Osteoblast (primary cell): ENCODE measurements at places on chromosomes 5 and 9. TPM values are rescaled to one million over a fixed set of nuclear protein-coding genes. Genes with fewer than 3 reads are reported as not detected.

DNA sequence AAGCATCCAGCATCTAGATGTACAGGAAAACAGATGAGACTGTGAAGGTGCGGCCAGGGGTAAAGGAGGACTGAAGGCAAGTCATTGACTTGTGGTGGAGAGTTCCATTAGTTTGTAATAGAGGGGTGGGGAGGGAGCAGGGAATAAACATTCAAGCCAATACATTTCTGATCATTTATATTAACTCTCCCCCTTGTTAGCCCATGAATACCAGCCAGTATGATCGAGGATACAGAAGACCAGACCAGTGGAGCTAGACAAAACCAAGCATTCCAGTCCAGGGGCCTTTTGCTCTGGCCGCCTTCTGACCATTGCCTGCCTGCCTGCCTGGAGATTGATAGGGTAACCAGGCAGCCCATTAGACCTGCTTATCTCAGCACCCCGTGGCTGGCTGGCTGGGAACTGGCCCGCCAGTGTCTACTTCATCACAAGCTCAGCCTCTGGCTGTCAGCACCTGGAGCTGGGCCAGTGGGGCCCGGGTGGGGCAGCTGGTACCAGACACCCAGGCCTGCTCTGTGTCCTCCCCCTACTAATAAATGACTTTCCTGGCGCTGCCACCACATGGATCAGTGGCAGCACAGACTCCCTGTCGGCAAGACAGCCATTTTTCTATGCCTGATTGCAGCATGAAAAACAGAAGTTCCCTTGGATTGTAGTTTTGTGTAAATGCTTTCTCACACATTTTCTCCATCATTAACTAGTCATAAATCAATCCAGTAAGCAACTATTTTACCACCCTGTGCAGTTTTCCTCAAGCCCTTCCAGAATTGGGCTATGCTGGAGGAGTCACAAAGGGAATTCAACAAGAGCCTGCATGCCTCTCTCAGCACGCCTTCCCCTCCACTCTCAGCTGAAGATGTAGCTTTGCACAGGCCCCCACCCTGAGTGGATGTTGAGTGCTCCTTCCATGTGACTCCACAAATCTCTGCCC, 181.3 kb downstream of the SNCAIP start:
- H3K4me3 ChIP-seq = no peak overlapping the region
- no peaks in the 10 kb centered on the region for H3K4me1 ChIP-seq
- H3K27me3 ChIP-seq = no peaks in the 10 kb centered on the region
- DNase-seq = no peak
- no peaks in the 10 kb centered on the region for H3K36me3 ChIP-seq

GRCh38 chr5:39187831-39188731, 31.3 kb downstream of the FYB1 start:
- no peaks in the 10 kb centered on the region for H3K4me1 ChIP-seq
- no peaks in the 10 kb centered on the region for H3K36me3 ChIP-seq
- no peak for DNase-seq
- peaks cover 29% of the 10 kb centered on the region for H3K27me3 ChIP-seq
- H3K27ac ChIP-seq = no peak overlapping the region

- no peak overlapping the region for H3K27ac ChIP-seq
- H3K36me3 ChIP-seq = no peaks in the 10 kb centered on the region
- H3K4me3 ChIP-seq = no peak overlapping the region
These were observed 58.7 kb upstream of the RGMB start for GRCh38 chr5:98714710-98715288.

- no peak for DNase-seq
- peaks cover 3% of the 10 kb centered on the region for H3K27me3 ChIP-seq
- H3K36me3 ChIP-seq = no peaks in the 10 kb centered on the region
- H3K27ac ChIP-seq = no peak overlapping the region
- H3K4me3 ChIP-seq = no peak overlapping the region
- H3K4me1 ChIP-seq = no peaks in the 10 kb centered on the region
These were observed 384.2 kb upstream of the RPS23 start for GRCh38 chr5:82662340-82662739.

DNA sequence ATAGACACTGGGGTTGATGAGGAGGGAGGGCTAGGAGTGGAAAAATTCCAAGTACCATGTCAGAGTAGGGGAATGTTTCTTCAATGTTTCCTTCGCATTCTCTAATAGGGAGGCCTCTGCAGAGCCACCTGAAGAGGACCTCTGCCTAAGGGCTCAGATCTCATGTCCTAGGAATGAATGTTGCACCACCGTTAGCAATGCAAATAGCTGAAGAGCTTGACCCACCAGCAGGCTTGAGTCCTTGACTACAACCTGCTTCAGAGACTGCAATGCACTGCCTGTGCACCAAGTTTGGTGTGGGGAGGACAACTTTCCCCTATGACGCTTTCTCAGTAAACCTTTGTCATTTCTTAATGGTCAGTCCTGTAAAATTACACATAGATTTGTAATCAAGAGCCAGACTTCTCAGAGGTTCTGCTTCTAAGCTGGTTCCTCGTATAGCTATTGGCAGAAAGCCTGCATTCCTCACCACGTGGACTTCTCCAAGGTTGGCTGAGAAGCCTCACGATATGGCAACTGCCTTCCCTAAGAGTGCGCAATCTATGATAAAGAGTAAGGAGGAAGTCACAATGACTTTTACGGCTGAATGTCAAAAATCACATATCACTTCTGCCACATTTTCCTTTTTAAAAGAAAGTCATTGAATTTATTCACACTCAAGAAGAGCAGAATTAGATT, 600.7 kb upstream of the PTGER4 start:
- H3K27ac ChIP-seq = no peak overlapping the region
- peak; percentile 31 for DNase-seq
- H3K27me3 ChIP-seq = no peaks in the 10 kb centered on the region
- no peaks in the 10 kb centered on the region for H3K36me3 ChIP-seq
- H3K4me1 ChIP-seq = no peaks in the 10 kb centered on the region

- H3K36me3 ChIP-seq = no peaks in the 10 kb centered on the region
- H3K27ac ChIP-seq = no peak overlapping the region
- no peaks in the 10 kb centered on the region for H3K4me1 ChIP-seq
- H3K4me3 ChIP-seq = no peak overlapping the region
- peak; percentile 96 for DNase-seq
- peaks cover 69% of the 10 kb centered on the region for H3K27me3 ChIP-seq
These were observed 2.2 kb downstream of the UNC5A start for GRCh38 chr5:176812269-176813259.

DNA sequence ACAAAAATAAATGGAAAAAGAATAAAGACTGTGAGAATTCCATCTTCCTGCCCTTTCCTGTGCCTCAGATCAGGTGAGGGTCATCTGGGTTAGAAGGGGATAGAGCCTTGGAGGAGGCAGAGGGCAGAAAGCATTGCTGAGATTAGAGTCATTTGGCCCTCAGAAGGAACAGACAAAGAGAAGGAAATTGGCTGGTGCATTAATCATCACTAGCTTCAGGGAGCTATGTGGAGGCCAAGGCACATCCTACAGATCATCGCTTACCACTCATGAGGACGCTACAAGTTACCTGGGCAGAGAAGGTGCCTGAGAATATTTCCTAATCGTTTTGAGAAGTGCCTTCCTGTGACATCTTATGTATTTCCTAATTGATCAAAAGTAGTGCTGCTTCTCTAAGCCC, 74.5 kb downstream of the C7 start:
- no peak overlapping the region for H3K27ac ChIP-seq
- H3K4me1 ChIP-seq = no peaks in the 10 kb centered on the region
- no peak overlapping the region for H3K4me3 ChIP-seq
- no peaks in the 10 kb centered on the region for H3K36me3 ChIP-seq

DNA sequence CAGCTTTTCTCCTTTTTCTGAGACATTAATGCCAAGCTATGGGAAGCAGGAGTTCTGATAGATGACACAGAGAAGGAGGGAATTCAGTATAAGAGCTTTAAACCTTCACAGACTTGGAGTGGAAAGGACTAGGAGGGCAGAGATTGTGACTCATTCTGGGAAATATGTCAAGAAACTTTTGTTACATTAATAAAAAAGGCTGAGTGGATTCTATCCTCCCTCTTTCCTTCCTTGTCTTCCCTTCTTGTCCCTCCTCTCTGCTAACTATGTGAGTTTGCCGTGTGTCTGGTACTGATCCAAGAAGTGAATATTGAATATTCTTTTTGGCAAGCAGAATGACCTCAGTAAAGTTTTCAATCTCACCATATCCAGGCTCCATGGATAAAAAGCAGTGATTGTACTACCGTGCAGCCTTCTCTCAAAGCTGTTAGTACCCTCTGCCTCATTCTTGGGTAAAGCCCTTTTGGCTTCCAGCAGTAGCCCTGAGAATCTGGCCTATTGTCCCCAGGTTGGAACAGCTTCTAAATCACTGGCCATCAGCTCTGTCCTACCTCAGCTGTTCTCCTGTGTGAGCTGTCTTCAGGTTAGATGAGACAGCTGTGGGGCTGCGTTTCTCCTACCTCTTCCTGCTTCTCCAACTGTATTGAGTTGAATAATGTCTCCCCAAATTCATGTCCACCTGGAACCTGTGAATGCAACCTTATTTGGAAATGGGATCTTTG, 73.9 kb downstream of the ATG10 start:
- H3K36me3 ChIP-seq = no peaks in the 10 kb centered on the region
- H3K4me3 ChIP-seq = no peak overlapping the region
- peak; percentile 89 for DNase-seq
- H3K4me1 ChIP-seq = peaks cover 13% of the 10 kb centered on the region

- H3K4me3 ChIP-seq = no peak overlapping the region
- DNase-seq = peak; percentile 97
- peaks cover 22% of the 10 kb centered on the region for H3K4me1 ChIP-seq
- peaks cover 37% of the 10 kb centered on the region for H3K36me3 ChIP-seq
- H3K27me3 ChIP-seq = no peaks in the 10 kb centered on the region
- peak overlapping the region; percentile 97 for H3K27ac ChIP-seq
These were observed 48.2 kb upstream of the RPL26L1 start for GRCh38 chr5:172910828-172911627.

- no peak for DNase-seq
- H3K4me1 ChIP-seq = no peaks in the 10 kb centered on the region
These were observed at the start of gene PCDHB12 for GRCh38 chr5:141208478-141208877. PCDHB12 (plus strand) TSS chr5:141208719; CDS start chr5:141208908, 189 bp downstream.

DNA sequence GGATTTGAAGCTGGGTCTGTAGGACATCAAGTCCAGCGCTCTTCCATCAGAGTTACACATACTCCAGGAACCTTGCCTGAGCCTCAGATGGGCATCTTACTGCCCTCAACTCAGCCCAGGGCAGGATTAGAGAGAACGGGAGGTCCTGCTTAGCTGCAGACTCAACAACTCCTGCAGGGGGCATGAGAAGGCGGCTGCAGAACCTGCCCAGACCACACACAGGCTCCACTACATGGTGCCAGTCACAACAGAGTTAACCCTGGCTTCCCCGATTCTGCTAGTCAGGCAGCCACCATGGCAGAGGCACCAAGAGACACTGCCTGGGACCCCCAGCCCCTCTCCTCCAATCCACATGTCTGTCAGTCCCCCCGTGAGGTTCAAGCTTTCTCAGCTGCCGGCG, 23.9 kb upstream of the CPLX2 start:
- DNase-seq = no peak
- H3K27me3 ChIP-seq = no peaks in the 10 kb centered on the region
- no peak overlapping the region for H3K27ac ChIP-seq
- H3K36me3 ChIP-seq = no peaks in the 10 kb centered on the region
- H3K4me1 ChIP-seq = peaks cover 7% of the 10 kb centered on the region

DNA sequence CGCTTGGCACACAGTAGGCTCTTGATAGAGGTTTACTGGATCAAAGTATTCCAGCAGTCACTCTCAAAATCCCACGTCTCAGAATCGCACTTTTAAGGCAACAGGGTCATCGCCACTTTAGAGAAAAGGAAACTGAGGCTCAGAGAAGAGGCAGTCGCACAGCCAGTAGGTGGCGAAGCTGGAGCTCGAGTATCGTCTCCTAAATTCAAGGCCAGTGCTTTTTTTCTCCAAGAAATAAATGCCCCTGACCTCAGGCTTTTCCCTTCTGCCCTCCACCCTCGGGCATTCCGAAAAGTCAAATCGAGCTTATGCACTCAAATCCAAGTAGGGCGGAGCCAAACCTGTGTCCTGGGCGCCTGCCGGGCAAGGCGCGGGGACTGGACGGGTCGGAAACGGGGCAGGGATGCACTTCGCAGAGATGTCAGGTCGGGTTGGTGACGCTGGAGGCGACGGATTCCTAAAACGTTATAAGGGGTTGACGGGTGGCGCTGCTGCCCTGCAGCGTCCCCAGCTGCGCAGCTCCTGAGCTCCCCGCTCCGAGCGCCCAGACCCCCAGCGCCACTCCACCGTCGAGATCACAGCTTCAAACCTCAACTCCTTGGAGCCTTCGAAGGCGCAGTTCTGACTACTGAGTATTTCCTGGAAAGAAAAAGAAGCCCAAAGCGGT, 4.7 kb upstream of the FOXB2 start:
- H3K27me3 ChIP-seq = peaks cover 100% of the 10 kb centered on the region
- DNase-seq = peak; percentile 81
- H3K36me3 ChIP-seq = no peaks in the 10 kb centered on the region
- no peak overlapping the region for H3K4me3 ChIP-seq
- no peak overlapping the region for H3K27ac ChIP-seq

DNA sequence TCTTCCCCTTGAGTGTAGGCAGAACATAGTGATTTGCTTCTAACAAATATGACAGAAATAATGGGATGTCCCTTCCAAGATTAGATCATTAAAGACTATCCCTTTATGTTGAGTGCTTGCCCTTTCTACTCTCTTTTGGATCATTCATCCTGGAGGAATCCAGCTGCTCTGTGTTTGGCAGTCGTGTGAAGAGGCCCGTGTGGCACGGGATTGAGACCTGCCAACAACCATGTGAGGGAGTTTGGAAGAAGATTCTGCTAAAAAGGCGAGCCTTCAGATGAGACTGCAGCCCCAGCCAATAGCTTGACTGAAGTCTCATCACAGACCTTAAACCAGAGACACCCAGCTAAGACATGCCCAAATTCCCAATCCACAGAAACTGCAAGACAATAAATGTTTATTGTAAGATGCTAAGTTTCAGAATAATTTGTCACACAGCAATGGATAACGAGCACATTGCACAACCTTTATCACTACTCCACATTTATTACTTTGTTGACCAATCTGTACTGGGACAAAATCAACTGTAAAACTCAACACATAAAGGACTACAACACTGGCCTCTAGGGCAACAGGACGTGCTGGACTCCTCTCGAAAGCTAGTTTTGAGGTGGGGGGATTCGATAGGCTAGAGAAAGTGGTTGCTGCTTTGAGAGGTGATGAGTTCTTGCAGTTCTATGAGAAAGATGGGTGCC, 42.8 kb downstream of the ANGPTL2 start:
- peaks cover 7% of the 10 kb centered on the region for H3K27me3 ChIP-seq
- no peak overlapping the region for H3K27ac ChIP-seq
- no peak overlapping the region for H3K4me3 ChIP-seq
- H3K36me3 ChIP-seq = no peaks in the 10 kb centered on the region
- DNase-seq = no peak

- no peaks in the 10 kb centered on the region for H3K4me1 ChIP-seq
- H3K27ac ChIP-seq = no peak overlapping the region
- DNase-seq = no peak
These were observed 680.0 kb downstream of the BRINP1 start for GRCh38 chr9:118689280-118689679.

DNA sequence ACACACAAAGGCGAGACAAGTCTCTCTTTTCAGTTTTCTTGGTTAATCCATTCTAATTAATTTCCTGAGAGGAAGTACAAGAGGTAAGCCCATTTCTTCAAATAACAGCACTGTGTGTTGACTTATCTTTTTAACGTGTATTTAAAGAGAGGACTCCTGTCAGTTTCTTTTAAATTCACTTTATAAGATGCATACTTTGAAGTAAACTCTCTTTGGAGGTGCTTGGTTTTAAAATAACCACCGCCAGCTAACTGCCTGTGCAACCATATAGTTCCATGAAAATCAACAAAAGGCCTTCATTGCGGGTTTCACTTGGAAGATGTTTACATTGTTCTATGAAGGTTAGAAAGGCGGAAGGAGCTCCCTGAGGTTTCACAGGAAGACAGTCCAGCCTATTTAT, 13.1 kb upstream of the SERINC5 start:
- H3K27ac ChIP-seq = no peak overlapping the region
- no peaks in the 10 kb centered on the region for H3K36me3 ChIP-seq
- DNase-seq = no peak
- H3K4me1 ChIP-seq = no peaks in the 10 kb centered on the region
- H3K27me3 ChIP-seq = no peaks in the 10 kb centered on the region

The GPR150 gene
- total RNA-seq = 0.29 and 0.36 TPM in 2 replicates

The LPAR1 gene
- total RNA-seq = 119 and 151 TPM in 2 replicates

The MCTP1 gene
- 5.8 and 6.8 TPM in 2 replicates for total RNA-seq

The ERAP2 gene
- total RNA-seq = 5.6 and 84.7 TPM in 2 replicates
